ENCODE measurements at places on chromosomes 1 and 21.

GRCh38 chr1:94098585-94099111 lies 22.3 kb downstream of the ABCA4 start:
- no peak for DNase-seq

DNA sequence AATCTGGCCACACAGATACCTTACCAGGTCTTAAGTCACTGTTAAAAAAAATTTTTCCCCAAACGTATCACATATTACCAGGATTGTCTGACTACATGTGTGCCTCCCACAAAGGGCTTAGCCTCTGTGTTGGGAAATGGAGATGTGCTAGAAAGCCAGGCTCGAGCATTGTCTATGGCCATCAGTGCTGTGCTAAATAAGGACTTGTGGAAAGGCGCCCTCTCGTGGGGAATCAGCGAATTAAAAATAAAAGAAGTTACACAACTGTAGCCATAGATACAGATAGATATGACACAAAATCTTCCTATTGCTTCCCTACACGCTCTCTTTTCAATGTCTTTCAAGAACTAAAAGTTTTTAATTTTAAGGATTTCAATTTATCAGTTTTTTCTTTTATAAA lies 47.5 kb upstream of the CRNN start:
- DNase-seq = peak; percentile 86

DNA sequence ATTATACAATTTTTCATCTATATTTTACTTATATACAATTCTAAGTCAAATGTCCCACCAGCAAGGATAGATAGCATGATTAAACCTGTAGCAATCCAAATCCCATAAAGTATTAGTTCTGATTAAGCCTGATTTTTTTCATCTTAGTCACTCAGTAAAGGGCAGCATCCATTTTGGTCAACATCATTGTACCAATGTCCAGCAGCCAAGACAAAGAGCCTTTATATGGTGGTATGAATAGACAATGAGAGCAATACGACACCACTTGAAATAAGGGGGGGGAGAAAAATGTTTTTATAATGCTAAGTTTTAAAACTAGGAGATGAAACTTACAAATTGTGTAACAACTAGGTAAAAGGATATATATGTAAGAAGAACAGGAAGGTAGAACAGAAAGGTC lies 7.4 kb downstream of the ZNF644 start:
- no peak for DNase-seq

DNA sequence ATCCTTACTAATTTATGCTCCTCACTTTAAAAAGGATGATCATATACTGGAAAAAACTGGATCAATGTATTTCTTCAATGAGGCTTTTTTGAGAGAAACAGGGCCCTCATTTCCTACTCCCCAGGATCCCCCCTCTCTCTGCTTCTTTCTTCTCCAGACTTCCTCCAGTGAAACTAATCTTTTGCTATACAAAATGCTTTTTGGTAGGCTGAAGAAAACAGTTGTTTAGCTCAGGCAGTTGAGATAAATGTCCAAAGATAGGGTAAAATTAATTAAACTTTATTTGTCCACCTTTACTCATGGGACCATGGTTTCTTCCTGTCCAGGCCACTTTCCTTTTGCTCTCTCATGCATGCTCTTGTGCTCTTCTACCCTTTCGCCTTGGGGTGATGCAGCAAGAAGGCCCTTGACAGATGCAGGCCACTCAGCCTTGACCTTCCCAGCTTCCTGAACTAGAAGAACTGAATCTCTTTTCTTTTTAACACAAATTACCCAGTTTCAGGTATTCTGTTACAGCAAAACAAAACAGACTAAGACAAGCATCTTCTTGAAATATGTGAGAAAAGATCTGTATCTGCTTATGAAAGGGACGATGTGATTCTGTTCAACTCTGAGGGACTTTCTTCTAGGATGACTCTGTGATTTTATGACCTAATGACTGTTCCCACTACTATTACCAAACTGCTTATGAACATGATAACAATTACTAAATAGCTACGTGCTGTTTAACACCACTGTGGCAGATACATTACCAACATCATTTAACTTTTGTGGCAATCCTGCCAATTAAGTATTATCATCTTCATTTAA lies 63.7 kb downstream of the NVL start:
- DNase-seq = no peak

- DNase-seq = no peak
Observed at GRCh38 chr1:2001773-2002411, 1.7 kb downstream of the CFAP74 start.

DNA sequence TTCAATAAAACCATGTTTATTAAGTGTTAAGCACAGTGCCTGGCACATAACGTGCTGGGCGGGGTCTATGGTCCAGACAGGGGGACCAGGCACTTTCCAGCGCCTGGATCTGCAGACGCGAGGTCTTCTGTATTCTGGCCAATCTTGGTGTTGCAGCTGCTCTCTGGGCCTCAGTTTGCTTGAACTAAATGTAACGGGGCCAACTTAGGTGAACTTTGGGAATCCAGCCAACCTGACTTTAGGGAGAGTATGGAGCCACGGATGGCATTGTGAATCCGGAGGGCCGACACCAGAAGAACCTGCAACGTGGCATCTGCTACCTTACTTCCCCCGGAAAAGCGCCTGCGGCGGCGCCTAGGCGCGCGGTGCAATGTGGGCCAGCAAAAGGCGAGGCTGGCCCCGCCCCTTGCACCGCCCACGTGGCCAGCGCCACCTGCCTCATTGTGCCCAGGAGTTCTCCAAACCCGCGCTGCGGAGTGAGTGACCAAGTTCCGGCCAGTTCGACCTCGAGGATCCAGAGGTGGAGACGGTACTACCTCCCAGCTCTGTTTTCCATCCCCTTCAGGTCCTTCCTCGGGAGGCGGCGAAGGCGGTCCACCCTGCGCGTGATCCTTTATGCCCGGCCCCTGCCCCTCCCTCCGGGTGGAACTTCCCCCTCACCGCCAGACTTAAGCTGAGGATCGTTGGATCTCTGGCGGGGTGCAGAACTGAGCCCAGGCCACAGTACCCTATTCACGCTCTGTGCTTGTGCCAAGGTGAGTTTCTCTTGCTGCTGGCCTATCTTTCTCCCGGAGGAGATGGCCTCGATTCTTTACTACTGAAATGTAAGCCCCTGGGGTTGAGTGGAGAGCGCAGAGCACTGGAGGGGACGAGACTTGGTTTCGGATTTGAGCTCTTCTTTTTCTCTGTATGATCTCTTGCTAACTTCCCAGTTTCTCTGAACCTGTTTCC lies at the start of gene AKR1A1:
Gene AKR1A1, plus strand, starts transcription at position 426 of the 951 bp plus-strand sequence. CDS start 10,969 bp downstream, outside the sequence.
- DNase-seq = peak; percentile 84

DNA sequence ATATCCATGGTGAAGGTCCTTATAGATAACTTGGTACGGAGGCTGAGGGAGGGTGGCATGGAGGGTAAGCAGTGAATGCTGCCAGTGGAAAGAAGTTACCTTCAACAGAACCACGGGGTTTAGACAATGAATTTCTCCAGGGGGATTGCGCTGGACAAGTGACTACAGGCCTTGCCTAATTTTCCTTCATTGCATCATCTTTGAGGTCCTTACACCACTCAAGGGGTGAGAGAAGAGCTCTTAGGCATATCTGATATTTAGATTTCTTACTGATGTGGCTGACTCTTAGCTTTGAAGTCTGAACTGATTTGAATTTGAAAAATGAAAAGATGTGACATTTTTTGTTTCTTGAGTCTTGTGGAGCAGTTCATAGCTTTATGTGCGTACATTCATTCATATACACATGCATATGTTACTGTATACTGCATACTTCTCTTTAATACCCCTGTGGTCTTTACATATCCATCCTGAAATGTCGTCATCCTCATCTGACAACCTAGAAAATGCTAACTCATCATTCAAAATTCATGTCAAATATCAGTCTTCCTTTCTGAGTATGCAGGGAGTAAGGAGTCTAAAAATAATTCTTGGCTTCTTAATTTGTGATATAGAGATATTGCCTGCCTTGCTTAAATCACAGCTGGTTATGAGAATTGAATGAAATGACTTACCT lies 63.6 kb downstream of the DNM3 start:
- DNase-seq = no peak

GRCh38 chr1:198540580-198540979 lies at the start of gene ATP6V1G3:
ATP6V1G3 (minus strand) TSS chr1:198540680; CDS start chr1:198540650, 30 bp downstream.
- DNase-seq = no peak

DNA sequence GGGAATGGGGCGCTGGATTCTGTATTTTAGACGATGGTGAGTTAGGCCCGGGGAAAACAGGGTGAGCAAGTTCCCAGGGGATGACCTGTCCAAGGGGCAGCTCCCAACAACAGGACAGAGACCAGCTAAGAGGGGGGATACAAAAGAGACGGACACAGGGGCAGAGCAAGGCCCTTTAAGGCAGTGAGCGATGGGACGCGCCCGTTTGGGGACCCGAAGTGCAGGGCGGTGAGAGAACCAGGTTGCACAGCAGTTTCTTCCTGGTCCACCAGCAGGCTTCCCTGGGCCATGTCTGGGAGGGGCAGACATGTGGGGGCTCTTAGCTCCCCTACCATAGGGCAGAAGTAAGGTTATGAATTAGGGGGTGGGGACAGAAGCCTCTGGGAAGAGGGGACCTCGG lies 22.0 kb downstream of the INAVA start:
- no peak for DNase-seq

DNA sequence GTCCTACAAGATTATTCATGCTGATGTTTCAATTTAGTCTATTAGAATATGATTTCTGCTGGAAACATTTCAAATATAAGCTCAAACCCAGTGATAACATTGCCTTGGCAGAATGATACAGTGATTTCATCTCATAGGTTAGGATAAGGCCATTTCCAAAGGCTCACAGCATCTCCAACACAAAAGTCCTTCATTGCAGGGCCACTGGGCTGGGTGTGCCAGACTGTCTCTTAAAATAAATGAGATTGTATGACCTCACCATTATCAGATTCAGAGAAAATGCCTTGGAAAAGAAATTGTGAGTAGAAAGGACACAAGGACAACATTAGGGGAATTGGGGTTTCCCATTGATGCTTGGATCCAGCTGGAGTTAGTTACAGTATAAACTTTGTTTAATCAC lies 30.4 kb downstream of the NGF start:
- no peak for DNase-seq

DNA sequence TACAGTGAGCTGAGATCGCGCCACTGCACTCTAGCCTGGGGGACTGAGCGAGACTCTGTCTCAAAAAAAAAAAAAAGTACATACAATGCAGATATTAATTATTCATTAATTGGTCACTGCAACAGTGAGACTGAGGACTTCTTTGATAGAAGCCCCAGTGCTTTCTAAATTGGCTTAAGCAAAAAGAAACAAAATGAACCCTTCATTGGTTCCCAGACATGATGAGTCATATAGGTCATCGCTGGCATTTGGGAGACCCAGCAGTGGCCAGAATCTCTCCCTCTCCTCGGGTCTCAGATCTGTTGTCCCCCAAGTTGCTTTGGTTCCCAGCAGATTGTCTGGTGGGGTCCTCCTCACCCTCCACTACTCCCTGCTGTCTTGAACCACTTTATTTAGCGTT lies 144.9 kb downstream of the KAZN start:
- no peak for DNase-seq

GRCh38 chr1:175494011-175494554 lies 249.3 kb downstream of the TNR start:
- no peak for DNase-seq

- DNase-seq = no peak
Observed at GRCh38 chr1:214615109-214615508, 12.1 kb downstream of the CENPF start.

DNA sequence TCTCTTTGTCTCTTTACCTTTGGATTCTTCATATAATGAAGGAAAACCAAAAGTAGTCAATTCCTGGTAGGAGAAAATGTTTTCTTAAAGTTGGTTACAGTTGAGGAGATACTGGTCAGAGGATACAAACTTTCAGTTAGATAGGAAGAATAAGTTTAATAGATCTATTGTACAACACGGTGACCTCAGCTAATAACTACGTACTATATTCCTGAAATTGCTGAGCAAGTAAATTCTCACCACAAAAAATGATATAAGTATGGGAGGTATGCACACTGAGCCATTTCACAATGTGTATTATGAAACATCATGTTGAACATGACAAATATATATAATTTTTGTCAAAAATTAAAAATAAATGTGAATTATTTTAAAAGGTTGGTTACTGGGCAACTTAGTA lies 20.4 kb downstream of the SSX2IP start:
- no peak for DNase-seq

GRCh38 chr1:53439337-53440207 lies 19.6 kb upstream of the DMRTB1 start:
- DNase-seq = no peak

DNA sequence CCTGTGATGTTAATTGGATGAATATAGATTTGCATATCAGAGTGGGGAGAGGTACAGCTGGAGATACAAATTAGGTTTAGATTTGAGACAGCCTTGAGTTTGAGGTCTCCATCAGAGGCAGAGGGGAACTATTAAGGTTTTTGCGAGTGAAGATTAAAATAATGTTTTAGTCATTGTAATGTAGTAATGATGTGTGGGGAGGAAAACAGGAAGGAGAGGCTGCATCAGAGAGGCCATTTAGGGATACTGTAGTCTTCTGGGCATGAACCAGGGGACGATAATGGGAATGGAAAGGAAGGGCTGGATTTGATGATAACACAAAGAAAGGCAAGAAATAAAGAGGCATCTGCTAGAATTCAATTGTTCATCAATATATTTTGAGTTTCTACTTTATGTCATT lies 9.5 kb downstream of the CD84 start:
- DNase-seq = no peak

DNA sequence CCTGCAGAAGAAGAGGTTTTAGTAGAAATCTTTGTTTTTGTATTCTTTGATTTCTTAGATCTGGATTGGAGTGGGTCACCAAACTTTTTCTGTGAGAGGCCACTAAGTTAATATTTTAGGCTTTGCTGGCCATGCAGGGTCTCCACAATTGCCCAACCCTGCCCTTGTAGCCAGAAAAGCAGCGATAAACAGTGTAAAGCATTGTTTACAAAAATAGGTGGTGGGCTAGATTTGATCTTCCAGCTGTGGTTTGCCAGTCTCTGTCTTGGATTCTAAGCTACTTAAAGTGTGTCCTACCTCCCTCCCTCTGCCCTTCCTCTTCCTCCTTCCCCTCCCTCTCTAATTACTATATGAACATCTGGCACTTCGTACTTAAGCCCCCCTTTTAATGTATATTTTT lies 68.0 kb downstream of the LAMC1 start:
- no peak for DNase-seq

- no peak for DNase-seq
Observed at GRCh38 chr1:219292999-219293398, 119.3 kb downstream of the LYPLAL1 start.

DNA sequence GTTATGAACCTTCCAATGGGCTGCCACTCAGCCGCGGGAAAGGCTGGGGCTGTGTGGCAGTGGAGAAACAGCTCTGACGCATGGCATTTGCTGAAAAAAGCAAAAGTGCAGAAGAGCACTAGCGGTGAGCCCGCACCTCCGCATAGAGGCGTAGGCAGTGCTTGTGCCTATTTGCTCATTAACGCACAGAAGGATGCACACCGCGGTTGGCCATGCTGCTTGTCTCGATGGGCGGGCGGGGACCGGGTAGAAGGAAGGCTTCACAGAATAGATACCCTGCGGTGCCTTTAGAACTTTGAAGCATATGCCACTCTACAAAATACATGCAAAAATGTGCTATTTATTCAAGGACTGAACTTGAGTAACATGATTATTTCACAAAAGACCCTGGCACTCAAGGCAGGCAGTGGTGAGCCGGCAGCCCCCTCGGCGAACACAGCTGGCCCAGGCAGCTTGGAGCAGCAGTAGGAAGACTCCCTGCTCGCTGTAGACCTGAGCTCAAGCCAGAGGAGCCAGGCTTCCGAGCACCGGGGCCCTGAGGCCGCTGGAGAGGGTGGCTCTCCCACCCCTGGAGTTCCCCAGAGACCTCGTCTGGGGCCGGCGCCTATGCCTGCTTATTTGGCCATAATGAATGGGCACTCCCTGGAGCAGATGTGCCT lies 71.5 kb downstream of the SIK1 start:
- DNase-seq = no peak

Measured in natural killer cell (primary cell).